Lower leg skin (tissue), 4 donors: ENCODE measurements at places on chromosomes 12 and 14.
A peak's percentile ranks its signal among the peaks of the same experiment; 100 is the strongest.

- DNase-seq, result no peak
Measured at GRCh38 chr14:84708865-84709264, 821.1 kb upstream of the FLRT2 start.

DNA sequence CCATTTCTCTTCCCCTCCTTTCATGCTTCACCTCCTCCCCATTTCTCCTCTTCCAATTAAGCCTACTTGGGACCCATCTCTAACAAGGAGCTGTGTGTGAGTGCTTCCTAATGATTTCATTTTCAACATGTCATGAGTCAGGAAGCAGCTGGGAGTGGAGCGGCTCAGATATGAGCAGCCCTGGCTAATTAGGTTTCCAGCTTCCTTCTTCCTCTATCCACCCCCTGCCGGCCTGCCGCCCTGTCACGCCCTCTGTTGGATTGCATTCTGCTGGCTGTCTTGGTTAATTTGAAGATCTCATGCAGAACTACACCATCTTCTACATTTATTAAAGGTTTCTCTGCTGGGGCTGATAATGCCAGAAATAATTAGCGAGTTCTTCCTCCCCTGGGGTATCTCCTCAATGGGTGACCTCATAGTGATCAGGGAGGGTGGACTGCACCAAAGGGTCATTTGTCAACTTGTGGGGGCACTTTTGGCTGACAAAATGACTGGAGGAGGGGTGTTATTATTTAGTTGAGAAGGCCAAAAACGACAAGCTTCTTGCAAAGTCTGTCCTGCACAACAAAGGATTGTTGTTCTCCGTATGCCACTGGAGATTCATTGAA lies 300.9 kb upstream of the SRRM4 start:
- no peak for DNase-seq

DNA sequence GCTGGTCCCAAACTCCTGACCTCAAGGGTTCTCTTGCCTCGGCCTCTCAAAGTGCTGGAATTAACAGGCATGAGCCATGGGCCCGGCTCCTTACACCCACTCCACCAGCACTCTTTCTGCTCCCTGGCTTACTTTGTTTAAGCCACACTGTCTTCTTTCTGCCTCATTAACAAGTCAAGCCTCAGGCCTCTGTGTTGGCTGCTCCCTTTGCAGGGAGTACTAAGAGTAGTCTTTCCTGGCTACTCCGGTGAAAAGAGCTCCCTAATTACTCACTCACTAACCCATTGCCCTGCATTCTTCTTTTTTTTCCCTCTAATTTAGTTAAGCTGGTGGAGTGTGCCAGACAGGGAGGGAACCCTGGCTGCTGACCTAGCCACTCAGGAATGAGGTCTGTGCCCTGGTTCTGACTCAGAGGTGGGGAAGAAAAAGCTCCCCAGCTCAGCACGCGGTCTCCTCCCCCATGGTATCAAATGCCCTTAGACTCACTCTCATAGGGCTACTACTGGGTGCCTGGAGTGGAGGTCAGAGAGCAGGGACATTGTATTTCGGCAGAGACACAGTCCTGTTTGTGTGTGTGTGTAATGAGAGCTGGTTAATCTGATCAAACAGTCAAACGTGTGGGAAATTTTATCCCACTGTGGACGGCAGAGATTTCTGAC lies 19.8 kb downstream of the GALNT6 start:
- peak; percentile 42 for DNase-seq

- DNase-seq, result no peak
Measured at GRCh38 chr14:32478050-32478449, 149.0 kb downstream of the AKAP6 start.

GRCh38 chr14:54579621-54580020 lies 12.7 kb downstream of the SAMD4A start:
- no peak for DNase-seq

DNA sequence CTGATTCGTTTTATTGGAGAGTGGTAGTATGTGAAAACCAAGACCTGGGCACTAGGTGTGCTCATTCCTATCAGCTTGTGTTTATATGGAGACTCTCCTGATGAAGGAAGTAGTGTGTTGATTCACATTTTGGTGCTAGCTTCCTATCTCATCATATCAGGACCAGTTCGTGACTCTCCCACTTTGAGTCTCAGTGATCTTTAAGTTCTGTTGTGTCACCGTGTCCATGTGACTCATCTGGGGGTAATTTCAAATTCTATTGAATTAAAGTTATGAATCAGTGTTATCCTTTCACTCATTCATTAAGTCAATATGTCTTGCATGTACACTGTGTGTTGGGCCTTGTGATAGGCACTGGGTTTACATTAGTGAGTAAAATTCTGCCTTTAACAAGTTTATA lies 180.2 kb downstream of the CACNA1C start:
- no peak for DNase-seq

DNA sequence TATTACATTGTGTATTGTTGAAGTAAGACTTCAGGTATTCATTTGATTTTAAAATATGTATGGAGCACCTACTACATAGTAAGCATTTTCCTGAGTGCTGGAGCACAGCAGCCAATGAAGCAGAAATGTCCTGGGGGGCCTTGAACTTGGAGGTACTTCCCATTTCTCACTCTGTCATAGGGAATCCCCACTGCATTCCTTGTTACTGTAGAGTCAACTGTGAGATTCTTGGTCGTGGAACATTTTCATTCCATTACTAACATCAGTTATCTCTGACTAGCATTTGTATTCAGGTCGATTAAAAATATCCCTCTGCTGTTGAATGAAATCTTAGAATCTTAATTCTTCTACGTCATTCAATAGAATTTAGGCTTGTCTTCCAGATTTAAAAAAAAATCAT lies 66.7 kb downstream of the PDE3A start:
- DNase-seq, result no peak

- DNase-seq, result peak; percentile 93
Measured at GRCh38 chr14:103808403-103809001, 38.9 kb downstream of the PPP1R13B start.

DNA sequence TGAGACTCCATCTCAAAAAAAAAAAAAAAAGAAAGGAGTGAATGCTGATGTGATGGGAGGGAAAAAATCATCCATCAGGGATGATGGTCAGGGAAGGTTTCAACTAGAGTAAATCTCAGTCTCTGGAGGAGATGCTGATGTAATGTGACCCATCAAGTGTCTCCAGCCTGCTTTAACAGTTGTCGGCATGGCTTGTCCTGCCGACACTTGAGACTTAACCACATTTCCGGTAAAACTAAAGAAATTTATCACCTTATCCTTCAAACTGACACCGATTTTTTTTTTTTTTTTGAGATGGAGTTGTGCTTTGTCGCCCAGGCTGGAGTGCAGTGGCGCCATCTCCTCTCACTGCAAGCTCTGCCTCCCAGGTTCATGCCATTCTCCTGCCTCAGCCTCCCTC lies 21.5 kb upstream of the ANAPC5 start:
- DNase-seq, result no peak

GRCh38 chr12:76739896-76740295 lies 24.0 kb upstream of the ZDHHC17 start:
- DNase-seq, result no peak

- DNase-seq, result no peak
Measured at GRCh38 chr14:33916663-33917565, 34.0 kb downstream of the EGLN3 start.

- no peak for DNase-seq
Measured at GRCh38 chr12:47816403-47817271, 3.1 kb downstream of the HDAC7 start.

DNA sequence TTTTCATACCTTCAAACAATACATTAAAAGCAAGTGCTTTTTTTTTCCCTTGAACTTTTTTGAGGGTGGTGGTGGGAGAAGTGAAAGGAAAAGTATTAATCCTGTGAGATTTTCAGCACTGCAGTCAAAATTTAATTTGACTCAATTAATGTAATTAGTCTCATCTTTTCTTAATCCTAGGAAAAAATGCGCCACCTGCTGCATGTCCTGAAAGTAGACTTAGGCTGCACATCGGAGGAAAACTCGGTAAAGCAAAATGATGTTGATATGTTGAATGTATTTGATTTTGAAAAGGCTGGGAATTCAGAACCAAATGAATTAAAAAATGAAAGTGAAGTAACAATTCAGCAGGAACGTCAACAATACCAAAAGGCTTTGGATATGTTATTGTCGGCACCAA lies 52.2 kb downstream of the SPATA7 start:
- DNase-seq, result no peak

GRCh38 chr14:35384455-35385041 lies 20.0 kb downstream of the NFKBIA start:
- no peak for DNase-seq

DNA sequence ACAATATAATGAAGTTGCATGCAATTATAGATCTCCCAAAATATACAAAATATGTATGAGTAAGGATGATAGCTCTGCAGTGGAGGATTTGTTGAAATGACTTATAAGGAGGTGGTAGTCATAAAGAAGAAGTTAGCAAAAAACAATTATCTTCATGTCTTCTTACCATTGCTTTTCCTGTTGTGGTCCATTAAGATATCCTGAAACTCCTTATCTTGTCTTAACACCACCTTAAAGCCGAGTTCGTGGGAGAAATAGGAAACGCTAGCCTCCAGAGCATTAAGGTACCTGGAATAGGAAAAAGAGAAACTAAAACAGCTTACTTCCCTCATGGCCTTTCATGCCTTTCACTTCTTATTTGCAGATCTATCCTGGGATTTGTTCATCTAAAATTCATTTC lies 15.2 kb downstream of the GUCY2C start:
- DNase-seq, result no peak

- DNase-seq, result no peak
Measured at GRCh38 chr12:89523843-89524540, 604 bp downstream of the GALNT4 start.

- DNase-seq, result no peak
Measured at GRCh38 chr14:101115652-101116051, 212.1 kb upstream of the RTL1 start.

GRCh38 chr14:101028971-101029667 lies 125.6 kb upstream of the RTL1 start:
- no peak for DNase-seq
